Trophoblast cell (in vitro differentiated cells and primary cell): ENCODE measurements at places on chromosomes 3 and 15.

GRCh38 chr3:187788984-187789857 lies 44.0 kb upstream of the BCL6 start:
- H3K4me1 ChIP-seq = no peaks in the 10 kb centered on the region
- H3K36me3 ChIP-seq = no peaks in the 10 kb centered on the region
- DNase-seq = no peak
- no peaks in the 10 kb centered on the region for H3K27me3 ChIP-seq
- no peak overlapping the region for H3K27ac ChIP-seq

GRCh38 chr3:97958796-97959195 lies 13.4 kb downstream of the RIOX2 start:
- DNase-seq = no peak
- no peak overlapping the region for H3K4me3 ChIP-seq
- H3K27ac ChIP-seq = no peak overlapping the region
- H3K27me3 ChIP-seq = no peaks in the 10 kb centered on the region
- peaks cover 4% of the 10 kb centered on the region for H3K4me1 ChIP-seq

- peak overlapping the region; percentile 77 for H3K4me3 ChIP-seq
- H3K4me1 ChIP-seq = peaks cover 5% of the 10 kb centered on the region
- peaks cover 4% of the 10 kb centered on the region for H3K36me3 ChIP-seq
- H3K27ac ChIP-seq = peak overlapping the region; percentile 39
Measured at GRCh38 chr3:179072100-179072438, 460 bp upstream of the ZMAT3 start.

- no peaks in the 10 kb centered on the region for H3K36me3 ChIP-seq
- no peak overlapping the region for H3K27ac ChIP-seq
- no peaks in the 10 kb centered on the region for H3K27me3 ChIP-seq
- peak; percentile 82 for DNase-seq
Measured at GRCh38 chr15:56496635-56497034, 31.7 kb upstream of the MNS1 start.

- no peak overlapping the region for H3K4me3 ChIP-seq
- H3K36me3 ChIP-seq = no peaks in the 10 kb centered on the region
- peaks cover 10% of the 10 kb centered on the region for H3K4me1 ChIP-seq
- no peaks in the 10 kb centered on the region for H3K27me3 ChIP-seq
- no peak for DNase-seq
Measured at GRCh38 chr3:142117056-142117851, 32.1 kb downstream of the TFDP2 start.

GRCh38 chr3:78647726-78648125 lies 1120.1 kb downstream of the ROBO1 start:
- H3K27me3 ChIP-seq = no peaks in the 10 kb centered on the region
- no peak overlapping the region for H3K27ac ChIP-seq
- no peaks in the 10 kb centered on the region for H3K4me1 ChIP-seq

GRCh38 chr15:39406485-39406884 lies 174.4 kb upstream of the THBS1 start:
- DNase-seq = no peak
- H3K27ac ChIP-seq = no peak overlapping the region
- no peak overlapping the region for H3K4me3 ChIP-seq
- H3K27me3 ChIP-seq = no peaks in the 10 kb centered on the region
- no peaks in the 10 kb centered on the region for H3K36me3 ChIP-seq

GRCh38 chr3:46464326-46465195 lies at the start of gene LTF:
LTF (minus strand) TSS chr3:46464905; CDS start chr3:46464867, 38 bp downstream.
- H3K4me1 ChIP-seq = no peaks in the 10 kb centered on the region
- H3K27me3 ChIP-seq = peaks cover 6% of the 10 kb centered on the region
- no peaks in the 10 kb centered on the region for H3K36me3 ChIP-seq
- H3K27ac ChIP-seq = no peak within 1 kb of the TSS

GRCh38 chr3:4416961-4417360 lies 50.1 kb downstream of the SUMF1 start:
- H3K4me3 ChIP-seq = no peak overlapping the region
- no peaks in the 10 kb centered on the region for H3K4me1 ChIP-seq
- no peaks in the 10 kb centered on the region for H3K27me3 ChIP-seq

GRCh38 chr3:144162042-144162441 lies 190.4 kb downstream of the DIPK2A start:
- no peaks in the 10 kb centered on the region for H3K27me3 ChIP-seq
- DNase-seq = no peak
- no peak overlapping the region for H3K27ac ChIP-seq
- no peaks in the 10 kb centered on the region for H3K4me1 ChIP-seq
- H3K36me3 ChIP-seq = no peaks in the 10 kb centered on the region
- H3K4me3 ChIP-seq = no peak overlapping the region

GRCh38 chr3:15845475-15845874 lies 47.7 kb upstream of the ANKRD28 start:
- no peak overlapping the region for H3K4me3 ChIP-seq
- H3K27ac ChIP-seq = no peak overlapping the region
- no peaks in the 10 kb centered on the region for H3K4me1 ChIP-seq
- DNase-seq = no peak
- no peaks in the 10 kb centered on the region for H3K36me3 ChIP-seq

- H3K27me3 ChIP-seq = no peaks in the 10 kb centered on the region
- no peaks in the 10 kb centered on the region for H3K36me3 ChIP-seq
- DNase-seq = peak; percentile 12
- peaks cover 17% of the 10 kb centered on the region for H3K4me1 ChIP-seq
Measured at GRCh38 chr3:9349321-9350117, 13.3 kb upstream of the THUMPD3 start.

DNA sequence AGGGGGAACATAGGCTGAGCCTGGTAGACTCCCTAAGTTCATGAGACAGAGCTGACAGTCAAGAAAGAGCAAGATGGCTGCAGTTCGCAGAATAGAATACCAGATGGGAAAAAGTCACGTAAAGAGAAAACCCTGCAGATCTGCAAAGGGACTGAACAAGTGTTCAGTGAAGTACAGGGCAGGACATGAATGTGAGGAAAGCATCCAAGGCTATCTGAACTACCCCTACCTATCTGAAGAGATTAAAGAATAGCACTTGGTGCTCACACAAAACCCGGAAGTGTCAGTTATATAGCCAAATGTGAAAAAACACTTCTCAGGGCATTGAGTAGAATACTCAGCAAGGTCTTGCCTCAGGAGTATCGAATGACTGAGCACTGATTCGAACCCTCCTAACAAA lies 44.0 kb downstream of the GOLGB1 start:
- no peaks in the 10 kb centered on the region for H3K27me3 ChIP-seq
- peaks cover 6% of the 10 kb centered on the region for H3K36me3 ChIP-seq
- H3K27ac ChIP-seq = no peak overlapping the region
- H3K4me3 ChIP-seq = no peak overlapping the region
- no peak for DNase-seq

DNA sequence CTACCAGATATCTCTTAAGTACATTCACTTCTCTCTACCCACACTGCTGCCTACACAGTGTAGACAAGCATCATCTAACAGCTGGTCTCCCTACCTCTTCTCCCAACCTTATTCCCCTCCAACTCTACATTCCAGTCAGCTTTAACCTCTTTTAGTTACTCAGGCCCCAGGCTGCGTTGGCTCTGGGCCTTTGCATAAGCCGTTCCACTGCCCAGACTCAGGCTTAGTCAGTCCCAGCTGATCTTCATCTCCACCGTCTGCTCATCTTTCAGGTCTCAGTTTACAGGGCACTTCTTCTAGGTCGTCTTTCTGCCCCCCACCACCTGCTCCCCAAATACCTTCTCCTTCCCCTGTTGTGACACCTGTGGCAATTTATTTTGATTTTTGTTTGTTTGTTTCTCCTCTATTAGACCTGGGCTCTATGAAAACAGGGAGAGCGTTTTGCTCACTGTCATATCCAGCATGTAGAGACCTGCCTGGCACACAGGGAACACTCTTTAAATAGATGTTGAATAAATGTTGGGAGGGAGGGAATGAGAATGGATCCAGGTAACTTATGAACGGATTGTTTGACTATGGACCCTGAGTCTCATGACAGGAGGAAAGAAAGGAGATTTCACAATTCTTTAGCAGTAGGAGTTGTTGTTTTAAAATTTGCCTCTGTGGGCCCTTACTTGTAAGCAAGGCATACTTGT lies 11.1 kb downstream of the SLC27A2 start:
- H3K36me3 ChIP-seq = no peaks in the 10 kb centered on the region
- DNase-seq = no peak
- H3K27ac ChIP-seq = no peak overlapping the region
- no peaks in the 10 kb centered on the region for H3K27me3 ChIP-seq
- no peaks in the 10 kb centered on the region for H3K4me1 ChIP-seq

- peak; percentile 79 for DNase-seq
- H3K4me3 ChIP-seq = no peak overlapping the region
- no peaks in the 10 kb centered on the region for H3K4me1 ChIP-seq
- no peak overlapping the region for H3K27ac ChIP-seq
- no peaks in the 10 kb centered on the region for H3K27me3 ChIP-seq
Measured at GRCh38 chr3:40191850-40192448, 117.6 kb upstream of the EIF1B start.

DNA sequence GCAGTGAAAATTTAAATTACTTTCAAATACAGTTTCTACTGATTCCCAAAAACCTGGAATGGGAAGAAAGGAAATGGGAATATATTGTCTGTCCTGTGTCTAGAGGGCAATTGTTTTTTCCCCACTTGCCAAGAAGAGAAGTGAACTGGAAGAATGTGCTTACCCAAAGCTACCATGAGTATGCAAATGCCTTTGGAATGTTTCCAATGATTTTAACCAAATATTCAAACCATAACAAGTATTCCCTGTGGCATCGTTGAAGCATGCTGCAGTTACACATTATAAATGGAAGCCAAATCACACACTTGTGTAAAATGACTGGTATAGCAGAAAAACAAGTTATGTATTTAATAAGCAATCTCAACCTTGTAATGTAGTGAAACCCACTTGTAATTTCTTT lies 368.2 kb downstream of the GBE1 start:
- no peaks in the 10 kb centered on the region for H3K4me1 ChIP-seq
- H3K27ac ChIP-seq = no peak overlapping the region

- no peak overlapping the region for H3K27ac ChIP-seq
- DNase-seq = no peak
- H3K4me3 ChIP-seq = no peak overlapping the region
- no peaks in the 10 kb centered on the region for H3K36me3 ChIP-seq
- H3K27me3 ChIP-seq = no peaks in the 10 kb centered on the region
Measured at GRCh38 chr3:169232863-169233262, 430.6 kb downstream of the MECOM start.

DNA sequence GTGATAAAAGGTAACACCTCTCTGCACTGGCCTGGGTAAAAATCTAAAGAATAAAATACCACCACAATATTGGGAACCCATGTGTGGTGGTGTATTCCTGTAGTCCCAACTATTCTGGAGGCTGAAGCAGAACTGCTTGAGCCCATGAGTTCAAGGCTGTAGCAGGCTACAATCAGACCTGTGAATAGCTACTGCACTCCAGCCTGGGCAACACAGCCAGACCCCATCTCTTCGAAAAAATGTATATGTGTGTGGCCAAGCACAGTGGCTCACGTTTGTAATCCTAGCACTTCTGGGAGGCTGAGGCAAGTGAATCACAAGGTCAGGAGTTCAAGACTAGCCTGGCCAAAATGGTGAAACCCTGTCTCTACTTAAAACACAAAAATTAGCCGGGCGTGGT lies 1.8 kb upstream of the RPL14 start:
- peaks cover 2% of the 10 kb centered on the region for H3K4me1 ChIP-seq
- peaks cover 9% of the 10 kb centered on the region for H3K36me3 ChIP-seq
- H3K27ac ChIP-seq = no peak overlapping the region
- H3K27me3 ChIP-seq = no peaks in the 10 kb centered on the region

DNA sequence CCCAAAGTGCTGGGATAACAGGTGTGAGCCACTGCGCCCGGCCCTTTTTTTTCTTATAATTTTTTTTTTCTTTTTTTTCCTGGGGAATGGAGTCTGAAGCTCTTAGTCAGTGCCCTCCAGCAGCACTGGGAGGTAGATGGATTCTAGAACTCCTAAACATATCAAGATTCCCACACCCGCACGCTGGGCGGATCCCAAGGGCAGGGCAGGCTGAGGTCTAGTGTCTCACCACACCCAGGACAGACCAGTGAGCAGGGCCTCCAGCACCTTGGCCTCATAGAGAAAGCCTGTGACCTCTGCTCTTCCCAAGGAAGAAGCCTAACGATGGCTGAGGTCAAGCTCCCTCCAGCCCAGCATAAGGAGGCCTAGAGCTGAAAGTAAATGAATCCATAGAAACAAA lies 153.7 kb upstream of the MEF2A start:
- H3K36me3 ChIP-seq = no peaks in the 10 kb centered on the region
- DNase-seq = peak; percentile 88
- peaks cover 8% of the 10 kb centered on the region for H3K4me1 ChIP-seq
- no peaks in the 10 kb centered on the region for H3K27me3 ChIP-seq
- no peak overlapping the region for H3K27ac ChIP-seq
- H3K4me3 ChIP-seq = no peak overlapping the region

DNA sequence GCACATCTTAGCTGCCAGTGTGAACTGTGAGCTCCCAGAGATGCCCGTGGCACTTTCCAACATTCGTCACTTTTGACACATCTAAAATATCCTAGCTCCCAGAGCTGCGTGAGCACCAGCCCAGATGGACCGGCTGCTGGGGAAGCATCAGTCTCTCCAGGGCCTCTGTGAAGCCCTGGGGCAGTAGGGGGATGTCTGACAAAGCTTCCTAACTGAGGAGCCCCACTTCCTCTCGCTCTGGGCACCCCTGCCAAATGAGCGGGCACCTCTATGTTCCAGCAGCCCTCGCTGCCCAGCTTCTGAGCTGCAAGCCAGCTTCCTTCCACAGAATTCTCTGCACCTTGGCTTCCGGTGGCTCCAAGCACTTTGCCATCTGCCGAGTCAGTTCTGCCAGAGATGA lies 91.1 kb downstream of the LIPC start:
- DNase-seq = no peak
- no peak overlapping the region for H3K4me3 ChIP-seq
- no peak overlapping the region for H3K27ac ChIP-seq
- peaks cover 26% of the 10 kb centered on the region for H3K4me1 ChIP-seq

GRCh38 chr15:78302579-78303312 lies 3.3 kb upstream of the SKIC8 start:
- no peaks in the 10 kb centered on the region for H3K36me3 ChIP-seq
- H3K27ac ChIP-seq = no peak overlapping the region
- H3K27me3 ChIP-seq = peaks cover 3% of the 10 kb centered on the region

DNA sequence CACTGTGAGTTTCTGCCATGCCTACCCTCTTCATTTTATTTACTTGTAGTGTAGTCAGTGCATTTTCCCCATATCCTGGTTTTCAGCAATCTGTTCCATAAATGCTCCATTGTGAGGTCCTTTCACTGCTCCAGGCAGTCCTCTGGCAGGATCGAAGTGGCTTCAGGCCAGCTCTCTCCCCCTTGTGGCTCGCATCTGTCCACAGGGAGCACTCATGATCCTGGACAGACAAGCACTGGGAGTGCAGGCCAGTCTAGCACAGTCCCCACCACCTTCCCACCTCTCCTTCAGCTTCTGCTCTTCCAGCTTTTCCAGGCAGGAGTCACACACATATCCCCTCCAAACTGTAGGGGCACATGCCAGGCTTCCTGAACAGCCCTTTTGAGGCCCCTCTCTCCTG lies 173.6 kb downstream of the PPM1L start:
- H3K4me3 ChIP-seq = no peak overlapping the region
- H3K4me1 ChIP-seq = no peaks in the 10 kb centered on the region
- no peak overlapping the region for H3K27ac ChIP-seq
- DNase-seq = no peak

GRCh38 chr15:94736236-94736635 lies 504.9 kb downstream of the MCTP2 start:
- DNase-seq = no peak
- H3K4me1 ChIP-seq = no peaks in the 10 kb centered on the region
- no peaks in the 10 kb centered on the region for H3K27me3 ChIP-seq
- no peak overlapping the region for H3K4me3 ChIP-seq

GRCh38 chr3:98680723-98681122 lies 82.4 kb upstream of the ST3GAL6 start:
- H3K36me3 ChIP-seq = no peaks in the 10 kb centered on the region
- no peak overlapping the region for H3K27ac ChIP-seq
